NCI-H2227 treated with DMSO at 0.1 percent for 48 hours (cell line): ENCODE measurements at places on chromosomes 4 and X.

- no peak for DNase-seq
These were observed 38.8 kb downstream of the SEPTIN6 start for GRCh38 chrX:119654112-119654531.

DNA sequence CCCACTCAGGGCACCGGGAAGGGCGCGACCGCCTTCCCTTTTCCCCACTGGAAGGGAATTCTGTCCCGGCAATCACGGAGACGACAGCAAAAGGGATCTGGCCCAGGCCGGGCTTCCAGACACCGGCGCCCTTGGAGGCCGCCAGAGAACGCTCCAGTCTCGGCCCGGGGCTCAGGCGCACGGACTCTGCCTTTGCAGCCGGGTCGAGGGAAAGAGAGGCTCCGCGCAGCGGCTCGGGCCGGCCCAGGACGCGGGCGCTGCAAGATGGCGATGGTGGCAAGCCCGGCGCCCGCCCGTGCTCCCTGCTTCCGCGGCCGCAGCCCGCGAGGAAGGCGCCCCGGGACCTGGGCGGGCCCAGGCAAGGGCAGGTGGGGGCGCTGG, 1.1 kb downstream of the CTBP1 start:
- no peak for DNase-seq

DNA sequence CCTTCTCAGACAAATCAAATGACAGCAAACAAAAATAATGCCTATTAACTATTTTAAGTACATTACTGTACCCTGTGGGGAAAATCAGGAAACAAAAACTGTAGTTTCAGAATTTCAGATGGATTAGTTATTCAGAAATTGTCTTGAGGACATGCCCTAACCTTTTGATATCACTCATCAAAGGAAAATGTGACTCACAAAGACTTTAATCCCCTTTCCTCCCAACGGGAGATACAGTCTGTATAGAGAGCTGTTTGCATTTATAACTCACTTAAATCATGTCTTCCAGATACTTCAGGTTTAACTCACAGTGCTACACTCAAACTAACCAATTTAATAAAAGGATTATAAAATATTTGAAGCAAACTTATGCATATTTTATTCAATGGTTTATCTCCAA, 304.0 kb downstream of the MAPK10 start:
- no peak for DNase-seq

GRCh38 chrX:46967547-46967946, 55.3 kb downstream of the JADE3 start:
- no peak for DNase-seq
